ENCODE measurements at places on chromosomes 6 and 20. TPM values are rescaled to one million over a fixed set of nuclear protein-coding genes. Genes with fewer than 3 reads are reported as not detected.

SRMS gene
- not detected for total RNA-seq

SF3B5 gene
- total RNA-seq = 64.4 TPM

LAMA2 gene
- 13.1 TPM for total RNA-seq

C20orf204 gene
- total RNA-seq = 3.7 TPM

TMC2 gene
- total RNA-seq = 3.5 TPM

CLVS2 gene
- total RNA-seq = 43.6 TPM

COL10A1 gene
- not detected for total RNA-seq

CST3 gene
- total RNA-seq = 422 TPM

OR12D3 gene
- total RNA-seq = not detected

ELOVL2 gene
- total RNA-seq = 35.3 TPM

PDYN gene
- total RNA-seq = 35.5 TPM

MTFR2 gene
- 0.92 TPM for total RNA-seq

PAX1 gene
- total RNA-seq = not detected

C20orf144 gene
- not detected for total RNA-seq

ARHGAP40 gene
- total RNA-seq = not detected

TFAP2D gene
- total RNA-seq = 0.92 TPM

KCNK16 gene
- total RNA-seq = not detected

GSTA3 gene
- 0.69 TPM for total RNA-seq

FAM83C gene
- total RNA-seq = not detected

EYS gene
- total RNA-seq = 1.4 TPM

CLIC5 gene
- 6.9 TPM for total RNA-seq

PROKR2 gene
- 4.8 TPM for total RNA-seq

WFDC5 gene
- total RNA-seq = not detected

TREM1 gene
- total RNA-seq = not detected

CUL7 gene
- total RNA-seq = 17.3 TPM

OLIG3 gene
- total RNA-seq = 0.23 TPM

NINL gene
- 22.1 TPM for total RNA-seq

PACRG gene
- total RNA-seq = 24.0 TPM

SLC22A1 gene
- total RNA-seq = 0.46 TPM

C6orf15 gene
- not detected for total RNA-seq

ZHX3 gene
- total RNA-seq = 24.5 TPM

GJA10 gene
- not detected for total RNA-seq

IL17F gene
- total RNA-seq = not detected

All from diencephalon (tissue), 1 donor.